ENCODE measurements at places on chromosomes 5 and 9.

GRCh38 chr9:75451505-75451904 is 363.2 kb downstream of the OSTF1 start:
- DNase-seq: no peak

GRCh38 chr5:173535166-173535975 is 81.1 kb downstream of the BOD1 start:
- DNase-seq: no peak

GRCh38 chr9:95762322-95762721 is 113.2 kb upstream of the ERCC6L2 start:
- DNase-seq: no peak

GRCh38 chr5:169223595-169223953 is 77.4 kb downstream of the SLIT3 start:
- no peak for DNase-seq
